Retinal pigment epithelial cell (primary cell): ENCODE measurements at places on chromosomes 11 and 22.
A peak's percentile ranks its signal among the peaks of the same experiment; 100 is the strongest.

GRCh38 chr11:113994077-113994954, 19.4 kb downstream of the HTR3A start:
- DNase-seq = no peak

DNA sequence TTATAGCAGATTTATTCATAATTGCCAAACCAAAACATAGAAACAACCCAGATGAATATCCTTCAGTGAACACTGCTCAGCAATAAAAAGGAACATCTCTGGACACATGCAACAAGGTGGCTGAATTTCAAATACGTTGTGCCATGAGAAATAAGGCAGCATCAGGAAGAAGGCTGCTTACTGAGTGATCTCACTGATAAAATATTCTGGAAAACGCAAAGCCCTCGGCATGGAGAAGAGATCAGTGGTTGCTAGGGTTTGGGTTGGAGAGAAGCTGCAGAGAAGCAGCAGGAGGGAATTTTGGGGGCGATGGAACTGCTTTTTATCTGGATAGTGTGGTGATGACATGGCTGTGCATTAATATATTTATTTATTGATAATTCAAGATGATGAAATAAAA, 11.0 kb upstream of the SHANK2 start:
- no peak for DNase-seq

- no peak for DNase-seq
Observed at GRCh38 chr11:128628686-128629085, 41.3 kb upstream of the ETS1 start.

- DNase-seq = no peak
Observed at GRCh38 chr11:6156628-6157359, 13.3 kb downstream of the OR52B2 start.

GRCh38 chr11:8756201-8756600, 73.6 kb downstream of the RPL27A start:
- DNase-seq = no peak

DNA sequence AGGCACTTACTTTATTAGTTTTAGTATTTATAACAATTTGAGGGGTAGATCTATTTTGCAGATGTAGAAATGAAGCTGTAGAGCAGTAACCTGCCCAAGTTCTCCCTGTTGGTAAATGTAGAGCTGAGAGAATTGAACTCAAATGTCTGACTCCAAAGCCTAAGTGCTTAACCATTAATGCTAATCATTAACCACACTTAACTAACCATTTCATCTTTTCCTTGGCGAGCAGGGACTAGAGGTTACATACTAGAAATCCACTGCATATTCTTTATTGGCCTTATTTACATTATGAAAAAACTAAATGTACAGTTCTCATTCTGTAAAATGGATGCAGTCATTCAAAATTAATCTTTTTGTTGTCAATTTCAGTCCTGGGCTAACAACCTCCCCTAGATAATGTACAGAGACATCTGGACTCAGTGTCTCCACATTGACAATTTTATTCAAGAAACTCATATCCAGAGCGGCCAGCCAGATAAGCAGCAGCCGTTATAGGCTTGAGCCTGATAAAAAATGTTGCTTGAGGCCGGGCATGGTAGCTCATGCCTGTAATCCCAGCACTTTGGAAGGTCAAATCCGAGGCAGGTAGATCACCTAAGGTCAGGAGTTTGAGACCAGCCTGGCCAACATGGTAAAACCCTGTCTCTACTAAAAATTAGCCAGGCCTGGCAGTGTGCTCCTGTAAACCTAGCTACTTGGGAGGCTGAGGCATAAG, 76.7 kb upstream of the PICALM start:
- DNase-seq = no peak

DNA sequence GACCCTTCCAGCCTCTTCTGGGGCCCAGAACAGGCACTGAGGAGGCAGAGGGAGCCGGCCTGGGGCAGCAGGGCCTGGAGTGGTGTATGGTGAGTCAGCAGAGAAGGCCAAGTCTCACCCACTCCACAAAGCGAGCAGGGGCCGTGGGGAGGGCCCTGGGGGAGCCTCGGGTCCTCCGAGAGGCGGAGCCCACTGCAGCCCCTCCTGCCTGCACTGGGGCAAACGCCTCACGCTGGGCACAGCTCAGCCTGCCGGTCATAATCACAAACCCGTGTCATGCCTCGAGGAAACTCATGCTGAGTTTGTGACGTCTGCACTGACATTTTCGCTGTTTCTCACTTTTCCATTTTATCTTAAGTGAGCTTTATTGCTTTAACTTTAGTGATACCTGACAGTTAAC, 38.4 kb downstream of the TOLLIP start:
- DNase-seq = peak; percentile 74

- no peak for DNase-seq
Observed at GRCh38 chr22:18927020-18927419, 9.1 kb downstream of the PRODH start.

DNA sequence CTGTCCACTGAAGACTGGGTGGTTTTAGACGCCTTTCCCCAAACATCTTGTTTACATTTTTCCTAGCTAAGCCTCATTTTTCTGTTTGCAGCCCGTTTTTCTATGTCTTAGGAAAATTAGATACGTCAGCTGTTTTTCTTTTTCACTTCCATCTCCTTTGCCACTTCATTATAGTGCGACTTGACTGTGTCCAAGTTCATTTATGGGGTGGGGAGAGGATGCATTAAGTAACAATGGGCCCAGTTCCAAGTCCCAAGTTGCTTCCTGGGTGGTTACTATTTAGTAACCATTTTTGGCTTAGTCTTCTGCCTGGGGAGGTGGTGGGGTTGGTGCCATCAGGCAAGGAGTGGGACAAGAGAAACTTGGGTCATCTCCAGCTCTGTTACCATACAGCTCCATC, 83.0 kb downstream of the TRAF6 start:
- no peak for DNase-seq

GRCh38 chr11:88683024-88683423, 345.5 kb upstream of the CTSC start:
- no peak for DNase-seq

DNA sequence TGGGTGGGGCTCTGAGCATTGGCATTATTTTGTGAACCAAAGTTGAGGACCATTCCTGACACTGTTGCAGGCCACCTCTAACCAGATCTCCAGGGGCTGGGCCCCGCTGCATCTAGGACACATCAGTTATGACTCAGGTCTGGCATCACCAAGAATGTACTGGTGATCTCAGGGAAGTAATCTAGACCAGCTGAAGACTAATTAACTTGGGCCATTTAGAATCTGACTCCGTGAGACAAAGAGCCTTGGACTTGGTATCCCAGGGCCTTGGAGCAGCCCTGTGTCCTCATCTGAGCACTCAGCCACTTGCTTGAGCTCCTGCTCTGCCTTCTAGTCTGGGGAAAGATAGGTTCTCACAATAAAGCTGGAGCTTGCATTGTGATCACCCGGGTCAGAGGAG, 200.6 kb downstream of the KIRREL3 start:
- DNase-seq = no peak

DNA sequence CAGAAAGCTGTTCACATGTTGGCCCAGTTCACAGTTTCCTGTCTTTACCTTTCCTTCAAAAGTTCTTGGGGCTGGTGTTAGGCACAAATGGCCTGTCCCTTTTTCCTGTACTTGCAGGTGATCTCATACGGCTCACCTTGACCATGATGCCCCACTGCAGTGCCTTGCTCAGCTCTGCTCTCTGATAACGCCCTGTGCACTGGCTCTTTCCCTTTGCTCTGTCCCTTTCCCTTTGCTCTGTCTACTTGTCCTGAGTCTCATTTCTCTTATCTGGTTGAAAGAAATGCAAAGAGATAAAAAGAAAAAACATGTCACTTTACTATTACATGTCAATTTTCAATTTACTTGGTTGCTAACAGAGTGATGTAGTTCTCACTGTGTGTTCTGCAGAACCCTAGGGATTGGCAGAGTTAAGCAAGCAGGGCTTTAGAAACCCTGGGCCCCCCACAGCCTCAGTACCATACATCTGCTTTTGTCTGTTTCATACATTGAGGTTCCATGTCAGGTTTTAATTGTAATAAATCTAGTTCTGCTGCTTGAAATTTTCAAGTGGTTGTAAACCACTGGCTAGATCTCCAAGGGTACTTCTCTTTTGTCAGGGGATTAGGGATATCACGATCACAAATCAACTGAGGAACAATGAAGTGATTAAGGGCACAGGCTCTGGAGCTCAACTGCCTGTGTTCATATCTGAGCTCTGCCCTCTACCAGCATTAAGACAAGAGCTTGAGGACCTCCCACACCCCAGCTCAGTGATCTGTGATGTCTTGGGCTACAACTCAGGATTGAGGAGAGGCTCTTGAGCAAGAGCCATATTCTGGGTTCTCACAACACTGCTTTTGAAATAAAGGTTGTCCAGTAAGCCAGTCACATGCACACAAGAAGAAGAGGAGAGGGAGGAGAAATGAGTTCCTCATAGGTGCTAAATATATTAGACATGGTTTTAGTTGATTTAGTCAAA, 16.3 kb upstream of the SORL1 start:
- DNase-seq = no peak

GRCh38 chr11:75346912-75347647, 4.4 kb downstream of the ARRB1 start:
- DNase-seq = no peak

DNA sequence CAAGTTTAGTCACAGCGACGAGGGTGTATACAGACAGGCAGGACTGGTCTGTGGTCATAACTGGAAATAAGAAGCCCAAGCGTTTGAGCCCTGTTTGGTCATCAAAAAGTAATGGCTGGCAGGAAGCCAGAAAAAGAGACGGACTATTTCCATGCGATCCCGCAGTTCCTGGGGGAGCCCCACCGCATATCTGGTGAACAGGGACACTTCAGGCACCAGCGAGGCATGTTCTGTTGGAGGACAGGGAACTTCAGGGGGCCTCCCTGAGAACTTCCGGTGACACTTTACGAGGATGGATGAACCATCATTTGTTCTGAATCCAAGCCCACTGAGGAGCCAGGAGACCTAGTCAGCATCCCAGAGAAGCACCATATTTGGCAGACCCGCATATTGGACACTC, 29.7 kb upstream of the TRIM29 start:
- DNase-seq = no peak

DNA sequence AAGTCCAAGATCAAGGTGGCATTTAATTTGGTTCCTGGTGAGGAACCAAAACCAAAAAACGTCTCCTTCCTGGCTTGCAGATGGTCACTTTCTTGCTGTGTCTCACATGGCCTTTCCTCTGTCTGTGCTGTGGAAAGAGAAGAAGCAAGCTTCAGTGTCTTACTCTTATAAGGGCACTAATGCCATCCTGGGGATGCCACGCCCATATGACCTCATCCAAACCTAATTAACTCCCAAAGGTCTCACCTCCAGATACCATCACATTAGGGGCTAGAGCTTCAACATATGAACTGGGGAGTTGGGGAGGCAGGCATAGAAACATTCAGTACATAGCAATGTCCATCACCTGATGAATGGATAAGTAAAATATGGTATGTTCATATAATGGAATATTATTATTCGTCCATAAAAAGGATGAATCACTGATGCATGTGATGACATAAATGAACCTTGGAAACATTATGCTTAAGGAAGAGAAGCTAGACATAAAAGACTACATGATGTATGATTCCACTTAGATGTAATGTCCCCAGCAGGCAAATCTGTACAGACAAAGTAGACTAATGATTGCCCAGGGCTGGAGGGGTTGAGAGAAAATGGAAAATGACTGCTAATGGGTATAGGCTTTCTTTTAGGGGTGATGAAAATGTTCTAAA, 78.6 kb upstream of the B3GNT6 start:
- no peak for DNase-seq

- DNase-seq = no peak
Observed at GRCh38 chr11:8338138-8338537, 74.5 kb upstream of the LMO1 start.

DNA sequence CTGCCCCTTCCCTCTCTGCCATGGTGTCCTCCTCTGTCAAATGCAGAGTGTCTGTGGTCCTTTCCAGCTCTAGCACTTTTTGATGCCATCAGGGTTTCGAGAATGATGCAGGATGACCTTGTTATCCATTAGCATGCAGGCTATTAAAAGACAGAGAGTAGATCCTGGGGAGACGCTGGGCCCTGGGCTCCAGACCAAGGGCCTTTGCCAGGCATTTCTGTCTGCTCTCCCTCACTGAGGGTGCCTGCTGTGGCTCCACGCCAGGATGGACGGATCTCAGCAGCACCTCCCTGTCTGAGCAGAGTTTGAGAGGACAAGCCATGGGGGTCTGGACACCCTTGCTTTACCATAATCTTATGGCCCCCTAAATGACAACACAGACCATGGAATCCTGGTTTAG, 110.8 kb upstream of the CD82 start:
- no peak for DNase-seq

GRCh38 chr11:87176044-87176443, 138.3 kb downstream of the TMEM135 start:
- no peak for DNase-seq

GRCh38 chr11:6647836-6648235, 7.8 kb downstream of the DCHS1 start:
- DNase-seq = no peak

DNA sequence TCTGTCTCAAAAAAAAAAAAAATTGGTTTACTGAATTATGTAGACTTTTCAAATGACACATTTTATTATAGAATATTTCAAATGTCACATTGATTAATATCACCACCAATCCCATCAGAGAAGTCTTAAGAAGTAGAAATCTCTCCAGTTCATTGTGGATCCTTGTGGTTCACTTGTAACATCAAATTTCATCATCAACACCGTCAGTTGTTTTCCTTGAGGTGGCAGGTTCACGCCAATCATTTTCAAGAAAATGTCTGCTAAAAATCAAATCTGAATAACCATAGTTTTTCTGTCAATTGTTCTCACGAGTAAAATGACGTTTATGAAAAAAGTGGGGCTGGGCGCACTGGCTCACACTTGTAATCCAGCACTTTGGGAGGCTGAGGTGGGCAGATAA, 50.3 kb downstream of the TMPRSS5 start:
- no peak for DNase-seq

- no peak for DNase-seq
Observed at GRCh38 chr22:42814215-42814614, 42.9 kb downstream of the ARFGAP3 start.

GRCh38 chr22:49370627-49371301, 456.9 kb downstream of the BRD1 start:
- no peak for DNase-seq

DNA sequence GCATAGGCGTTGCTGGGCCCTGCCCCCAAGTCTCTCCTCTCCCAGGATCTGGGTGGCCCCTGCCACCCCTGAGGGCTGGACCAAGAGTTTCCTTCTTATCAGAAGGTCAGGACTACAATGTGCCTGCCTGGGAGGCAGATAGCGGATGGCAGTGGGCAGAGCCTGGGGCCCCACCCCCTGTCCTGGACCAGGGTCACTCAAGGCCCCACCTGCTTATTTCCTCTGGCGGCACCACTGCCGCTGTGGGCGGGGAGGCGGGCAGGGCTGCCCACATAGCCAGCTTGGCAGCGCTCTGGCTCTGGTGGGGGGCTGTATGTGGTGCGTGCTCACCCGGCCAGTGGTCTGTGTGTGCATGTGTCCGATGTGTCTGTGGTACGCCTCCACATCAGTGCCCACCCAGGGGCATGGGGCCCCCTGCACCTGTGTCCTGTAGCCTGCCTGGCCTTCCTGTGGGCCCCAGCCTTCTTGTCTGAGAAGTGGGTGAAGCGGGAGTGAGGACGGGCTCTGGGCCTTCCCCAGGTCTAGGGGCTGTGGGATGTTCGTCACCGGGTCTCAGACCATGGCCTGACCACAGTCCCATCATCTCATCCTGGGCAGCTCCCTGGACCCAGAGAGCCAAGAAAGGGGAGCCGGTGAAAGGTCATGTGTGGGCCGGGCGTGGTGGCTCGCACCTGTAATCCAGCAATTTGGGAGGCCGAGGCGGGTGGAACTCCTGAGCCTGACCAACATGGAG, 3.0 kb downstream of the GAS2L1 start:
- no peak for DNase-seq

- DNase-seq = no peak
Observed at GRCh38 chr11:27455667-27456066, 16.9 kb downstream of the LGR4 start.

GRCh38 chr22:29443452-29443851, 5.1 kb downstream of the RFPL1 start:
- DNase-seq = peak; percentile 61
